Foreskin fibroblast (primary cell): ENCODE measurements at places on chromosomes 1 and 21.

DNA sequence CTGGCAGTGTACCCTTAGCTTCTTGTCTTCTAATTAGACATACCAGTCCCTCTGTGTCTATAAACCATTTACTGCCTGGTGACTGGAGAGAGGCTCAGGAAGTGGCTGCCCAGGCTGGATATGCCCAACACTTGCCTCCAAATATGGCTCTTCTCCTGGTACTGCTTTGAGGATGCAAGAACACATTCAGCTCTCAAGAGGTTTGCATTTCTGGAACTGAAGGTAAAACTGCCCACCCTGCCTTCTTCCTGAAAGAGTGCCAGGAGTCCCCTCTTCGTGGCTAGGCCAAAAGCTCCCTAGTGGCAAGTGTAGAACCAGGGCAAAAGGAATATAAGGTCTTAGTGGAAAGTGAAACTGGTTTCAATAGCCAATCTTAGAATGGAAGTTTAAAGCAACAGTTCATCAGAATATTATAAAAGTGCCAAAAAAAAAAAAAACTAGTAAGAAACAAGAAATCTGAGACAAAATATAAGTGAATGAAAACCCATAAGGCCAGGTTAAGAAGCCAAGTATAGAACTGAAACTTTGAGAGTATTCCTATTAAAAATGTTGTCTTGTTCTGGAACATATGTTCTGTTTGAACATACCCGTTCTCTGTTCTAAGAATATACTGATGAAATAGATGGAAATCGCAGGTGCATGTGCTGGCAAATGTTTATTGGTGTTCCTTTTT, 77.2 kb upstream of the CTTNBP2NL start:
- DNase-seq: no peak

- DNase-seq: peak; percentile 90
These were observed 668 bp downstream of the CBR3 start for GRCh38 chr21:36135391-36136102.

DNA sequence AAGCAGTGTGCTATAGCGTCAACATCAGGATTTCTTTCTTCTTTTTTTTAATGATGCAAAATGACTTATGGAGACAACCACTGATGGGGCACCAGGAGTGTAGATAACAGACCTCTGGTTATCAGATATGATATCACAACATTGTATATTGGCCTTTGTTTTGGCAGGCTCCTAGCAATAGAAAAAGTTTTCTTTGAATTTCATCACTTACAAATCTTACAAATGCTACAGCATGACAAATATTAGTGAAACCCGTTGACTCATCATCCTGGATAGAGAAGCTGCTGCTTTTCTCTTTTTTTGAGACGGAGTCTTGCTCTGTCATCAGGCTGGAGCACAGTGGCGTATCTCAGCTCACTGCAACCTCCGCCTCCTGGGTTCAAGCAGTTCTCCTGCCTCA, 92.9 kb downstream of the LTN1 start:
- DNase-seq: peak; percentile 22

DNA sequence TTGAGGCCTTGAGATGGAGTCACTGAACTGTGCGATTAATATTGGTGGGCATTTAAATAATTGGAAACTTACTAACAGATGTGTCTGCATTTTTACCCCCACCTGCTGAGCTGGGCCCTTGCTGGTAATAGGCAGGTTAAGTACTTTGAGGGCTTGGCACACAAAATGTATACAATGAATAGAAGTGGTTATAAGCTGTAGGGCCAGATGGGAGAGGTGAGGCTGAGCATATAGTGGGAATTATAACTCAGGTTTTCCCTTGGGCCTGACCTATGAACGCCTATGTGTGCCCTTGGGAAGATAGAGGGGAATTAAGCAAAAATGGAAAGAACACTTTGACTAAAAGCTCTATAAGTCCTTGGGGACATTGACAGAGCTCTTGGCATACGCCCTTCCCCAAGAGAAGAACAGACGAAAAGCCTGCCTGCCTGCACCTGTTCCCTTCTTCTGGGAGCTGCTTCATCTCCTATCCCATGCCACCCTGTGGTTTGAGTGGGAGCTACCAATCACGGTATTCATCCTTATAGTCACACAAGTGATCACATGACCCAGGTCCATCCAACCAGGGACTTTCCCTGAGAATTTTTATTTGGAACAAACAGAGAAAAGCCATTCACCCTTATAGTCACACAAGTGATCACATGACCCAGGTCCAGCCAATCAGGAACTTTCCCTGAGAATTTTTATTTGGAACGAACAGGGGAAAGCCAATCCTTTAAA, 260.7 kb upstream of the CSF3R start:
- no peak for DNase-seq

- peak; percentile 65 for DNase-seq
These were observed 94.6 kb upstream of the RALGPS2 start for GRCh38 chr1:178630417-178630816.

DNA sequence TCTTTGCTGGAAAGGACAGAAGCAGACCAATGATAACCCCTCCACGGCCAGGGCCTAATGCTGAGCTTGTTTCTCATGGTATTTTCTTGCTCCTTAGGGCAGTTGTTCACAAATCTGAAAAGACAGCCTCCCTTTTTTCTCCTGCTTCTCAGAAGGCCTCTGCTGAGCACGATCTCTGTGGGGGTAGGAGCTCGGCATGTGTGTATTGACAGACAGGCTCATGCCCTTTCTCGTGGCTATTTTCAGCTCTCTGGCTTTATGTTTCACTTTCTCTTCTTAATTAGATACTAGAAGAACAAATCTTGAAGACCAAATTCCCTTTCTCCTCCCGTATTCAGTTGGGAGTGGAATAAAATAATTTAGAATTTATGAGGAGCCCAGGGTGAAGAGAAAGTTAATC, 768 bp upstream of the RIIAD1 start:
- DNase-seq: no peak

DNA sequence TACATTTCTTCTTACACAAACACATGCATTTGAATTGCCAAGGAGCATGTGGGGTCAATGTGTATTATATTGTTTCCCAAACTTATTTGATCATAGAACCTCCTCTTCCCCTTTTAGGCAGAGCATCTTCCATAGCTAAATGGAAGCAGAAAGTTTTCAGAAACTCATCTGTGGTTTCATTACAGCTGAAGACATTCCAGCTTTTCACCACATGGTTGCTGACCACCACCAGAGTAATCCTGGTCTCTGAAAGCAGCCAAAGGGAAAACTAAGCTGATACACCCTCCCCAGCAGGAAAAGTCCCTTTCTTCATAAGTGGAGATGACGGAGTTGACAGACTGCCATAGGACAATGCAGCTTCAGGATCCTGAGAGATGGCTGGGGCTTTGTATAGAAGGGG, 30.2 kb upstream of the OTUD3 start:
- no peak for DNase-seq

GRCh38 chr21:32406405-32406804, 6.1 kb upstream of the EVA1C start:
- DNase-seq: no peak

DNA sequence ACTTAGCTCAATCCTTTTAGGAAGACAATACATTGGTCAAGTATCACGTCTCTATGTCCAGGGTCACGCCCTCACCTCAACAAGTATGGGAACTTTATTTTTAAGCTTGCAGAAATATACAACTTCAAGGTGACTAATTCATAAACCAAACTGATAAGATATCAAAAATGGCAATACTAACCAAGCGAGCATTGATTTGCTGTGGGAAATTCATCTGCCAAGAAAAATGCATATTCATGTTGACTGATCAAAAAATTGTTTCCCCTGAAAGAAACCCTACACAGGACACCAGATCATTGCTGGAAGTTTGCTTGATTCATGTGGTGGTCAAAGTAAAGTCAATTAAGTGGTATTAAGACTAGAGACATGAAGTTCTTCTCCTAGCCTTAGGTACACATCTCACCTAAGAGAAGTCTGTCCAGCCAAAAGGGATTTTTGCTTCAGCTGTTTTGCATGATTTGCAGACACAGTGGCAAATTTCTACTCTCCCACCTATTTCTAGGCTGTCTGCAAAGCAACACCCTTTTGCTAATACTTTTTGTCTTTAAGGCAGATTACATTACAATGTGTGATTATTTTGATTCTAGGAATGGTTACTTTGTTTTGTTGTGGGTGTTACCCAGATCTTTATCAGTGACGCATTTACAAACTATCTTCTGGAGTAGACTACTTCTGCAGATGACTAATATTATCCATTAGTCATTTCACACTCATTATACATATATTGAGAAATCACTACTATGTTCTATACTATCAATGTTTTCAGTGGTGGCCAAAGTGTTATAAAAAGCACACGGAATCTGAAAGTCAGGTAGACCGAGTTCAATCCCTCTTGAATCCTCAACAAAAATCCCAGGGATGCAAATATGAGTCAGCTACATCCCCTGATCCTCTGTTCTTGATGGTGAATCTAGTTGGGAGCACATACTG, 12.4 kb downstream of the SAMSN1 start:
- no peak for DNase-seq

- DNase-seq: no peak
These were observed 16.9 kb downstream of the STUM start for GRCh38 chr1:226565476-226565875.

- DNase-seq: peak; percentile 64
These were observed 45.7 kb downstream of the S1PR1 start for GRCh38 chr1:101282314-101283038.

GRCh38 chr1:220927442-220927841, 48.2 kb downstream of the HLX start:
- no peak for DNase-seq

- DNase-seq: peak; percentile 40
These were observed 7.4 kb downstream of the SLC2A5 start for GRCh38 chr1:9062021-9062471.

GRCh38 chr1:167514288-167514687, 4.0 kb downstream of the CD247 start:
- DNase-seq: no peak

- DNase-seq: no peak
These were observed 2.9 kb upstream of the PSEN2 start for GRCh38 chr1:226867461-226868054.

DNA sequence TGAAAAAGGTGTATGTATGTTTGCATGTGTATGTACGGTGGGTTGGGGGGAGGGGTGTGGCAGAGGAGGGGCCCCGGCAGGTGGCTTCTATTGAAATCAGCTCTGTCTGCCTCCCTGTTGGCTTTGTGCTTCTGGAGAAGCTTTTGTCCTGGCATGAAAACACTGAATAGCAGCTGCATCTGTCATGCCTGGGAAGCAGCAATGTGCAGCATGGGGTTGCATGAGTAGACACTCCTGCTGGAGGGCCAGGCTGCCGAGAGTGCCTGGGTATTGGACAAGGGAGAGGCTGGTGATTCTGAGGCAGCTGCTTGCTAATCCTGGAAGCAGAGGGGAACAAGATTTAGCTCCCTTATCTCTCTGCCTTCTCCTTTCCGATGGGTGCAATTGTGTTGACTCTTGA, 20.5 kb downstream of the MAPKAPK2 start:
- DNase-seq: peak; percentile 79

DNA sequence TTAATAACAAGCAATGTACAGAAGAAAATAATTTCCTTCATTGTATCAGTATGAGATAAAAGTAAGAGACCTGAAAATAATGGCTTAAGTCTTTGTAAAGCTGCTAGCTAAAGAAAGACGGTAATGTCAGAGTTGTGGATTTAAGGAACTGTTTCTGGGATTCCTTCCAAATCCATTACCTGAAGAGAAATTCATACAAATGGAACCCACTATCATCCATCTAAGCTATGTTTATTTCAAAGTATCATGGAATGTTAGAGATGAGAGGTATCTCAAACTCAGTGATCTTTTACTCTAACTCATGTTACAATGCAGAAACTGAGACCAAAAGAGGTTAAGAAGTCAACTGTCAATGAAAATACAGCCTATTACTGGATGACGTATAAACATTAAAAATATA, 197.7 kb downstream of the DENND1B start:
- DNase-seq: no peak

GRCh38 chr1:161427733-161428516, 60.2 kb upstream of the CFAP126 start:
- peak; percentile 75 for DNase-seq

DNA sequence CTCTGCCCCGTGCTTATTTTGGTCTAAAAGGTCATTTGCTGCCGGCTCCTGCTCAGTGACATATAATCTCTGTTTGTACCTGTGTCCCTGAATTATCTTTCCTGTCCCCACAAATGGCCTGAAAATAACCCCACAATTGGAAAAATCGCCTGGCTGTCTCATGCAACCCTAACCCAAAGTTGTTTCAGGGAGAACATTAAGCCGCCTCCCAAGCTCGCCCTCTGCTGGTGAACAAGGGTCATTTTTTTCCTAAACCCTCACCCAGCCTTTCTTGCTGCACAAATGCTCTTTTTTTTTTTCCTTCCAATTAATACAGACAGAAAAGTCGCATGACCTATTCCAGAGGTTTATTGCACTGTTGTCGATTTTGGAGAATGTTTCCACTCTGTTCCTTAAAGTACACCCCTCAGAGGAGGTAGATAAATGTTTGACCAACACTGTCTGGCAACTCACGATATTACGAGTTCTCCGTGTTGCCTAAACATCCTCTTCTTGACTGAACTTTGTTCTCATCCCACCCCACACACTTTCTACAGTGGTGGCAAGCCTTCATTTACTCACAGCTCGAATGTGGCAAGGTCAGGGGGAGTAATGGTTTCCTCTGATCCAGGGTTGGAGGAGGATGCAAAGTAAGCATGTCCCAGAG, 148.7 kb downstream of the ZZZ3 start:
- peak; percentile 66 for DNase-seq

DNA sequence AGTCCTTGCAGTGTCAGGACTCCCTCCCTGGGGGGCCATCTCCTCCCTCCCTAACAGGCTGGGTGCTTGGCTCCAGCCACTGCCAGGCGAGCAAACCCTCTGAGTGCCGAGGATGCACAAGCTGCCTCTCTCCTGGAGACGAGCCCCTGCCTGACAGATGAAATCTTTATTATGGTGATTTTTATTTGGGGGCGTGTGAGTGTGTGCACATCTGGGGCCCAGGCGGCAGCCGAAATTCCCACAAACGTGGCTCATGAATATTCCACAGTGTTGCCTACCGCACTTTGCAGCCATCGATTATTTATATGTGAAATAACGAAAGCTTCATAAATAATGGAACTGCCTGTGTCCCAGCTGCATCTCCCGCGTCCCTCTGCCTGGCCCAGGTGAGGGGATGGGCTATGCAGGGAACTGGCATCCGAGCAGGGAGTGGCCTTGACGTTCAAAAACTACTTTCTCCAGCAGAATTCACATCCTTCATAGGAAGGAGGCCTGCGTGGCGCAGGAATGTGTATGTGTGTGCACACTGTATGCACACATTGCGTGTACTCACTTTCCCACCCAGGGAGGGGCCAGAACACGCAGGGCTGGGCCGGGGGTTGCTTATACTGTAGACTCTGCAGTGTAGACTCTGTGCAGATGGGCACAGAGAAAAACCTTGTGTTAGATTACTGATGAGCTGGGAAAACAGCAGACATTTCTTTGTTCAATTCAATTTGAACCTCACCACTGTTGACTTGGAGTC, 73.1 kb downstream of the UBIAD1 start:
- no peak for DNase-seq

DNA sequence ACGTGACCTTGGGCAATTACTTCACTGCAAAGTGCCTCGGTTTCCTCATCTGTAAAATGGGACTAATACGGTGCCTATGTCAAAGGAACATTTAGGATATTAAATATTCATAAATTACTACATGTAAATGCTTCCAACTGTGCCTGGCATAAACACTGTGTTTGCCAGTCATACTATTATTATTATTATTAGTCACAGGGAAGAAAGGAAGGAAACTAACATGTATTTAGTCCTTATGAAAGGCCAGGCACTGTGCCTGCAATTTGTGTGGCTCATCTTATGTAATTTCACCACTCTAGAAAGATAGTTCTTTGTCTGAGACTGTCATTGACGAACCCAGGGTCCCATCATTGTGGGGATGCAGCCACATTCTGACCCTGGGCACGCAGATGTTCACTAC, 45.0 kb downstream of the EPHB2 start:
- no peak for DNase-seq

GRCh38 chr21:14121719-14122118, 89.0 kb downstream of the LIPI start:
- no peak for DNase-seq
